WTC11 (cell line): ENCODE measurements at places on chromosomes 1 and 21.

DNA sequence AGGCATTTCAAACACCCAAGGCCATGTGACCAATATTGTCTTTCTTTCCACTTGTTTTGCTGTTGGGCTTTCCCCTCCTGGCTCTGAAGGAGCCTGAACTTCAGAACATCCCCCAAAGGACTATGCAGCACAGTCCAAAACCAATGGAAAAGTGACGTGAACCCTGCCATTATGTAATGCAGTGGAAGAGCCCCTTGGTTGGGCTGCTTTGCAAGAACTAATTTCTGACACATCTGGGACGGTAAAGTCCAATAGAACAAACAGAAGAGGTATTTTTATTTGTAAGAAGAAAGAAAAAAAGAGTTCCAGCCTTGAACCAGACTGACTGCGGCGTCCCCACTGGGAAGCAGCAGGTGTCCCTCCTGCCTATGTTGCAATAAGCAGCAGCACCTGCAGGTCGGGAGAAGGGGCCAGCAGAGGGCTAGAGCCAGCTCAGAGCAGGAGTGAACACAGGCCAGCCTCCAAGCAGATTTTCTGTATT lies 116.7 kb downstream of the CDC7 start:
- peak; percentile 67 for DNase-seq

DNA sequence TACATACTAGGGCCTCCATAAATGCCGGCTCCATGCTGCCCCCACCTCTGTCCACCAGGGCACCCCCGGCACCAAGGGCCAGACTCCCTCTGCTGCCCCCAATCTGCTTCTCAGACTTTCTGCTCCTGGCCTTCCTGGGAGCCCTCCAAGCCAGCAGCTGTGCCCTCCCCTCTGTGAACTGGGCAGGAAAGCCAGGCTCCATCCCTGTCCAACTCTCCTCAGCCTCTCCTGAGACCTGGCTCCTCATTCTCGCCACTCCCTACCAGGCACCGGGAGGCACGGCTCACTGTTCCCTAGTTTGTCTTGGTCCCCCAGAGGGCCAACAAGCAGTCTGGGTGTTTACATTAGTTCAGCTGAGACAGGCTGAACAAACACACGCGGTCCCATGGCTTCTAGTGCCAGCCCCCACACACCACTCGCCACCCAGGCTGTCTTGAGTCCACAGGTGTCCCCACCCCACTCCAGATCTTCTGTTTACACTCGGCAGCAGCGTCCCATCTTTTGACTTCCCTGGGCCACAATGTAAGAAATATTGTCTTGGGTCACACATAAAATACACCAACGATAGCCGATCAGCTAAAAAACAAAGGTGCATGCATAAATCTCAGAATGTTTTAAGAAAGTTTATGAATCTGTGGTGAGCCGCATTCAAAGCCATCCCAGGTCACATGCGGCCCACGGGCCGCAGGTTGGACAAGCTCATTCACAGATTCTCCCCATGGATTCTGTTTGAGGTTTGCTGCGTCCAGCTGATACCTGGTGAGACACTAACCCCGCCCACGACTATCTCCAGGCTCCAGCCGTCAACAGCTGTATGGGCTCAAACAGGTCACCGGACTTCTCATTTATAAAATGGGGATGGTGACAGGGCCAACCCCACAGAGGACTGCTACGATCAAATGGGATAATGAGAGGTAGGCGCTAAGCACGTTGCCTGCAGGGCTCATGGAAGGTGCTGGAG lies 29.5 kb upstream of the ECE1 start:
- no peak for DNase-seq

DNA sequence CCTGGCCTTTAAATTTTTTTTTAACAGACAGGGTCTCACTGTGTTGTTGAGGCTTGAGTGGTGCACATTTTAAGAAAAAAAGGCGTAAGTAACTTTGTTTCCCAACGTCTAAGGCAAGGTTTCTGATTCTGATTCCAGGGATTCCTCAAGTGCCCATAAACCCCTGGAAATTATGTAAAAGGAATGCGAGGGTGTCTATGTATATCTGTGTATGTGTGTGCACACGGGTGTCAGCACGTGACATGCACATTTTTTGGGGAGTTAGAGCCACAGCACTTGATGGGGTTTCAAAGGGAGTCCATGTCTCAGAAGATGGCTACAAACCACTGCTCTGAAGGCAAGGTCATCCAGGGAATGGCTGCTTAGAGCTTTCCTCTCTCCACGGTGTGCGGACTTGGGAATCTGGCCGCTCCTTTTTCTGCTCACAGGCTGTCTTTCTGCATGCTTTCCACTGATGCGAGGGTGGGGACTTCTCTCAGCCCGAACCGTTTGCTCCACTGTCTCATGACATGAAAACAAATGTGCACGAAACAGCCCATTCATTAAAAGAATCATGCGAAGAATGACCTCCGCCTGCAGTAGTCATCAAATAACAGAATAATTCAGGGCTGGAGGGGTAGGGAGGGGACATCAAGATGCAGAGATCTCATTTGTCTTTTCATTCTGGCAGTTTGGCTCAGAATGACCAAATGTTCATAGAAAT lies 18.7 kb upstream of the RERE start:
- DNase-seq = no peak

DNA sequence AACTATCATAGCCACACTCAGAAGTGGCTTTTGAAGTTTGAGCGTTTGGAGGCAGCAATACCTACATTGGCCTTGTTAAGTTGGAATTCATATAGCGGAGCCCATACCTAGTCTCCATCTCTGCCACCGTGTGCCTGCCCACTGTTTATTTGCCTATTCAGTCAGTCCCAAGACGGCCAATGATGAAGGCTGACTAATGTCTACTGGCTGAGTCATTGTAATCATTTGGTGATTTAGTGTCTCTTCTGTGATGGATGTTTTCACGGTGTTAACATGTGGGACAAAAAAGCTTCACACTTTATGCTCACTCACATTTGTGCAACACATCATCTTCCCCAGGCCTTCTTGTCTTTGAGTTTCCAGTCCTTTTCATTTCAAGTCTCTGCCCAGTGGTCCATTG lies 92.6 kb upstream of the PBX1 start:
- DNase-seq = no peak

GRCh38 chr1:234923626-234924025 lies 205.0 kb downstream of the TOMM20 start:
- no peak for DNase-seq

DNA sequence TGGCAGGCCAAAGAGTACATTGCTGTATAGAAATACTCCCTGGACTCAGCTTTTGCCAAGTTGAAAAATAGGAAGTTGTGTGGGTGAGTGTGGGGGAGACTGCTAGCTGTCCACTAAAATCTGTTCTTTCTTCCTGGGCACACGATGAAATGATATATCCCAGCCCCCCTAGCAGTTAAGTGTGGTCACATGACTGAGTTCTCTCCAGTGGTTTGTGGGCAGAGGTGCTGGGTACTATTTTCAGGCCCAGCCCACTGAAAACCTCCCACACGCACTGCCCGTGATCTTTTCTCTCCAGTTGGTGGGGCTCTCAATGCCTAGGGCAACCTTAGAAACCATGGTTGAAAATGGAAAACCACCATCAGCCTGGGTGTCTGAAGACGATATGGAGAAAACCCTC lies 119.7 kb upstream of the LMO4 start:
- no peak for DNase-seq

DNA sequence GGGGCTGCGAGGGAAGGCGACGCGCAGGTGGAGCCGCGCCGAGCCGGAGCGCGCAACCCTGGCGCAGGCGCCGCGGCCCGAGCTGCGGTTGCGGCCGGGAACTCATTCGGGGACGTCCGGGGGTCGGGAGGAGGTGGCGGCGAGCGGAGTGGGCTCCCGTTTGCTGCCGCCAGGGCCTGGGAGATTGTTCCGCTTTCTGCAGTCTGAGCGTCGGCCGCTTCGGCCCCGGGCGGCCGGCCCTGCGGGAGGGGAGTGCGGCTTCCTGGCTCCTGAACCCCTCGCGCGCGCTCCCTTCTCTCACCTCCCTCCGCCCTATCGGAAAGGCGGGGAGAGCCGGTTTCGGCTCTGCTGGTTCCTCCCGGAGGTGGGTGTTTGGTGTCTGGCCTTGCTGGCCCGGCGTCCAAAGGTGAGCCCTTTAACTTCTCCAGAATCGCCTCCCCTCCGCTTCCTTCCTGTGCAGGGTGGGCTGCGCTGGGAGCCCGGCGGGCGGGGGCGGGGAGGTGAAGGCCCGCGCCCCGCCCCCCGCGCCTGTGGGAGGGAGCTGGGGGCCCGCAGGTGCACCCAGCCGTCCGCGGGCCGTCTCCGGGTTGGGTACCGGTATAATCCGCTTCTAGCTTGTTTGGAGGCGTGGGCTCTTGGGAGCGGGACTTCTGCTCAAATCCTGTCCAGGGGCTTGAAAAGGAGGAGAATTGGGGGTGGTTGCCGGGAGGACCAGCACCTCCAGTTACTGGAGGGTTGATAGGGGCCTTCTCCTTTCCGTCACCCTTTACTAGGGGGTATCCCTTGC lies 683 bp downstream of the LRRC8D start:
- peak; percentile 72 for DNase-seq

DNA sequence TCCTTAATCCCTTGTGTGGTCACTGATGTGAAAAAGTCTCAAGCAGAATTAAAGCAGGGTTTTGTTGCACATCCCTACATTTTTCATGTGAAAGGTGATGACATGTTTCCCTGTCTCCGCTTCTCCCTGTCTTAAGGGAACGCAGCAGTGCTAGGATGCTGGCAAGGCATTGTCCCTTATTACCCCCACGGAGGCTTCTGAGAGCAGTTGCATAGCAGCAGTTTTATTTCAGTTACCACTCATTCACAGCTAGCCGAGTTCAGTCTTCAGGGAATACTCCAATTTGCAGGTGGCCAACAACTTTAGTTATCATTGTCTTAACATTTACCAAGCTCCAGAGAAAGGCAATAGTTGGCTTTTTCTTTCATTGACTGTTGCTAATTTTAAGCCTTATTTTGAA lies 89.1 kb downstream of the CLEC20A start:
- no peak for DNase-seq

GRCh38 chr1:208234721-208235120 lies 9.5 kb downstream of the PLXNA2 start:
- DNase-seq = no peak

GRCh38 chr1:200473698-200474371 lies 64.0 kb upstream of the ZNF281 start:
- DNase-seq = no peak

- peak; percentile 50 for DNase-seq
Measured at GRCh38 chr1:6178751-6179563, 1.2 kb downstream of the CHD5 start.

DNA sequence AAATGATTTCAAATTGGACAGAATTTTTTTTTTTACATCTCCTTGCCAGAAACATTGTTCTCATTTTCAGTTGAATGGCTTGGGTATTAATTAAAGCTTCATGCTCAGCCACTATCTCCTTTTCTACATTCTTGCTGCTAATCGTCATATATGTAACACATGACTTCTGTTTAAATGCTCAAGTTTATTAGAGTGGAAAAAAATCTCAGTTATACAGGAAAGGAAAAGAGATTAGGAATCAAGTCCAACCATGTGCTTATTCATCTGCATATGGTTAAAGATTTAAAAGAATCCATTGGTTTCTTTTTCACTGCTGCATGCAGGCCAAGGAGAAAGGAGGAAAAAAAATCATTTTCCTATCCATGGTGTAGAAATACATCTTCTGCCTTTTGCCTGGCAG lies 47.3 kb upstream of the CNN3 start:
- DNase-seq = no peak

- no peak for DNase-seq
Measured at GRCh38 chr1:107467286-107467685, 326.4 kb downstream of the NTNG1 start.

DNA sequence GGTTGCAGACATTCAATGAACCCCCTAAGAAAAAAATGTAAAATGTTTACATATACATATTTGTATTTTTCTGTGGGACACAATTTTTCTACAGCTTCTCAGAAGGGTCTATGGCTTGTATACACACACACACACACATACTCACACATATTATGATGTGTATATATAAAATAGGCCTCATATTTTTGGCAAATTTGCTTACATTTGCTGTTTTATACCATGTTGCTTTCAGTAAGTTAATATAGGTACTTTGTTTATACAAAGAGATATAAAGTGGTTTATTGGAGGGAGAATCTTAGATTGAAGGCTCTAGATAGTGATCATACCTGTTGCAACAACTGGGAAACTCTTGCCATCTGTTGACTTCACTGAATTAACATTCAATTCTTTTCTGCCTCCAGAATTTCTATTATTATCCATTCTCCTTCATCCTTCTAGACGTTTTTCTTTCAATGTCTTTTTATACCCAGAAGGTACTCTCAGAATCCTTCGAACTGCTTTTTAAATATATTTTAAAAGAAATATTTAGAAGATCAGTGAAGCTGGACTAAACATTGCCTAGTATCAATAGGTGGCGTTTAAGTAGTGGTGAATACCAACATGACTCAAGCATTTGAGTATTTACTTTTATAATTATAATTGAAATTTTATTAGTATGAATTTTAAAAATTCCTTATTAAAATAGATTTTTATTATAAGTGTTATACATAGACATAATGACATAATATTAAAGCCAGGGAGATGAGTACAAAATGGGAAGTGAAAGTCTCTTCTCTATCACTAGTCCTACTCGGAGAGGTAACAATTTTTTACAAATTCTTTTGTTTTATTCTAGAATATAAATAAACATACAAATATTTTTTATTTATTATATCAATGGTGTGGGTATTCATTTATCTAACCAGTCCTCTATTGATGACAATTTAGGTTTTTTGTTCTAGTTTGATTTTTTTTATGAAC lies 10.2 kb downstream of the CD55 start:
- DNase-seq = no peak

GRCh38 chr1:225651872-225652728 lies 823 bp downstream of the ENAH start:
- DNase-seq = peak; percentile 30

DNA sequence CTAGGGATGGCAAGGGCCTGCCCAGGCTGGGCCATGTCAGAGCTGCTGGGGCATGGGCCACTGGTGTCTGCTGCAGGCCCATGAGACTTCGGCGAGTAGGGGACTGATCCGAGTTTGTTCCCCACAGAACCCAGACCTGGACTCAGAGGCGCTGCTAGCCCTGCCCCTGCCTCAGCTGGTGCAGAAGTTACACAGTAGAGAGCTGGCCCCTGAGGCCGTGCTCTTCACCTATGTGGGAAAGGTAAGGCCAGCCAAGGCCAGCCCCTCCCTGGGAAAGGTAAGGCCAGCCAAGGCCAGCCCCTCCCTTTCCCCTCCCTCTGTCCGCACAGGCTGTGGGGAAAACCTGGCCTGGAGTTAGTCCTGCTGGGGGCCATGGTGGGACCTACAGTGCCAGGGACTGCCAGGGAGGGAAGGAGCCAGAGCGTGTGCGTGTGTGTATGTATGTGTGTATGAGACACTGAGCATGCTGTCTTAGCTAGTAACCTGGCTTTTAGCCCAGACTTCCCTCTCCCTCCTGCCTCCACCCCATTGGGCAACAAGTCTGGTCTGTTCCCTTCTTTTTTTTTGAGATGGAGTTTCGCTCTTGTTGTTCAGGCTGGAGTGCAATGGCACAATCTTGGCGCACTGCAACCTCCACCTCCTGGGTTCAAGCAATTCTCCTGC lies 8.0 kb downstream of the FAAH start:
- peak; percentile 80 for DNase-seq

DNA sequence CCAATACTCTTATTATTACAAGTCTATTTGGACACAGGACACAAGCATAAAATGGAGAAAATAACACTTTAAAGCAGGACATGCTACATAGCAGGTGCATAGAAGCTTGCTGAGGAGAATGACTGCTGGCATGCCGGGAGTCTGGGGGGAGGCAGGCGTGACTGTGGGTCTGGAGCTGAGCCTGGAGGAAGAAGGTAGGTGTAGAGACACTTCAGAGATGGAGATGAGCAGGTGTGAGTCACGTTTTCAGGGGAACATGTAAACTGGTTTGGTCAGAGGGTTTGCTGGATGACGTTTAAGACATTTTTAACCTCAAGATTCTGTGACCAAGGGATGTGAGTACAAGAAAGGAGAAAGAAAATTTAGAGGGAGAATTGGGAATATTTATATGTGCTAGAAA lies 24.5 kb downstream of the OSCP1 start:
- DNase-seq = no peak
